ENCODE measurements at places on chromosomes 7 and 10.

GRCh38 chr7:10740805-10741204 lies 232.9 kb upstream of the PHF14 start:
- no peak for DNase-seq

DNA sequence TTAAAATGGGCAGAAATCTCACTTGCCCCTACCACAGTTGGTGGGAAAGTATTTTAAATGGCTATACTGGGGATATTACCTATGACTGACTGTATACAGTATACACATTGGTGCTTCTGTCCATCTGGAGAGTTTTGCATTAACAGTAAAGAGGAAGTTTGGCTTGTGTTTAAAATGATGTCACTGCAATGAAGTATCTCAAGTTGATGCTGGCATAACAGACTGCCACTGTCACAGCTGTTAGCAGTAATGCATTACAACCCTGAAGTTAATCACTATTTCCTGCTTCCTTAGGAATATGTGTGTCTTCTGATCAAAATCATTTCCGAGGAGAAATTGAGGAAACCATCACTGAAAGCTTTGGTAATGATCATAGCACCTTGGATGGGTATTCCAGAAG lies 1.9 kb downstream of the DKK1 start:
- DNase-seq = no peak

- DNase-seq = peak; percentile 63
Observed at GRCh38 chr7:47427051-47427643, 154.8 kb downstream of the TNS3 start.

- DNase-seq = no peak
Observed at GRCh38 chr7:127946847-127947246, 84.4 kb downstream of the LRRC4 start.

- DNase-seq = no peak
Observed at GRCh38 chr7:97842006-97842405, 30.2 kb downstream of the ASNS start.

DNA sequence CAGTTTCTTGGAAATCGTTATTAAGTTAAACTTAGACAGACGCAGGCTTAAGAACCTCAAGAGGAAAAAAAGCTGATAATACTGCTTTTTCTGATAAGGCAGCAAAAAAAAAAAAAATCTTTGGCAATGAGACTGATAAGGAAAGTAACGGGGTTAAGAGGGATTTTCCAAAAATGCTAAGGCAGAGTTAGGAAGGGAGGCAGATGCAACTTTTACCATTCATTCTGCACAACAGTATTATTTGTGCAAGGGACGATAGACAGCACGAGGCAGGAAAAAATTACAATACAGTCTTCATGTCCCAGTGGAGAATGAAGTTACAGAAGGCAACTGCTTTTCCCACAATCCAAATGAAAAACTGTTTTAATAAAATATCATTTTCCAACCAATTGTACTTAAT lies 194.0 kb downstream of the DOCK4 start:
- DNase-seq = no peak

DNA sequence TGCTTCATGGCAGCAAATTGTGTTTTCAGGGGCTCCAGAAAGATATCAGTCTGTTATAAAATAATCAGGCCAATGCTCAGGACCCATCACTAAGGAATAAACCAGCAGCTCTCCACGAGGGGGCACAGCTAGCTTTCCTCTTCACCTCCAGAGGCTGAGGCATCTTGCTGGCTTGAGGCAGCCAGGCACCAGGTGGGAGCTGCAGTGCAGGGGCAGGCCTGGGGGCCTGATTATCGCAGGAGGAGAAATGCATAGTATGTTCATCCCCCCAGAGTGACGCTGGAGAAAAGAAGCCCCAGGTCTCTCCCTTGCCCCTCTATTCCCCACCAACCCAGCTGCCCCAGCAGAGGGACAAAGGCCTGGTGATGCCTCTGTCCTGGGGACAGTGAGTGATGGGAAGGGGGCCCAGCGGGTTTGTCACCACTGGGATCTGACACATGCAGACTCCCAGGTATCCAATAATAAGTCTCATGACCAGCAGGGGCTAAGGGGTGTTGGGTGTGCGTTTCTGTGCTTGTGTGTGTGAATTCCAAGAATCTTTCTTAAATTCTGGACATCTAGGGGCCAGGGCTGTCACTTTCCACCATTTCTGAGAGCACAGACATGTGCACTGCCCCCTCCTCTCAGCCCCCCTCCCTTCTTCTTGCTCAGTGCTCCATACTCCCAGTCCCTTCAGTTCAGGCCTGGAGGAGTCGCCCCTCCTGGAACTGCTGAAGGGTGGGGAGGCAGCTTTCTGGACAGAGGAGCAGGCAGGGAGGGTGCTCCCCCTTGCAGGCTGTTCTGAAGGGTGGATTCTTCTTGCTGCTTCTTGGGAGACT lies 128.1 kb upstream of the FAM20C start:
- DNase-seq = peak; percentile 18

- DNase-seq = no peak
Observed at GRCh38 chr7:46839651-46840050, 742.3 kb downstream of the TNS3 start.

GRCh38 chr7:4815609-4816418 lies 40.4 kb downstream of the AP5Z1 start:
- DNase-seq = no peak

- DNase-seq = no peak
Observed at GRCh38 chr7:107115762-107116540, 52.9 kb upstream of the HBP1 start.

GRCh38 chr7:87146740-87147386 lies 5.4 kb upstream of the DMTF1 start:
- DNase-seq = no peak

DNA sequence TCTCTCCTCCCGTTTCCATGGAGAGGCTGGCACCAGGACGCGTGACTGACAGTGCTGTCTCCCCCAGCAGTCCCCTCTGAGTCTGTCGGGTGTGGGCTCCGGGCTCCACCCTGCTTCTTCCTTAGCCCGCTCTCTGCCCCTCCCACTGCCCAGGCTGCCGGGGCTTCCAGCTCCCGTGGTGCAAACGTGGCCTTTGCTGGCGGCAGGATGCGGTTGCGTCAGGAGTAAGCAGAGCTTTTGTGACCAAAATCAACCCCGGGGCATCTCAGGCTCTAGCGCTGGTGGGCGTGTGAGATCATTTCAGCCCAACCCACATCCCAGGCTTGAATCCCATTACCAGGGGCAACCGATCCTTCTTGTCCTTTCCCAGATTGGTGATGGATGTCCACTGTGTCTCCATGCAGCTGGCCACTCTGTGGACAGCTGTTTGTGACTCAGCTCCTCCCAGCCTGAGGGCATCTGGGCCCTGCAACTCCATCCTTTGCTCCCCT lies 28.2 kb downstream of the PTPRE start:
- peak; percentile 60 for DNase-seq
